Choroid plexus epithelial cell (primary cell): ENCODE measurements at places on chromosomes 3 and 15.

DNA sequence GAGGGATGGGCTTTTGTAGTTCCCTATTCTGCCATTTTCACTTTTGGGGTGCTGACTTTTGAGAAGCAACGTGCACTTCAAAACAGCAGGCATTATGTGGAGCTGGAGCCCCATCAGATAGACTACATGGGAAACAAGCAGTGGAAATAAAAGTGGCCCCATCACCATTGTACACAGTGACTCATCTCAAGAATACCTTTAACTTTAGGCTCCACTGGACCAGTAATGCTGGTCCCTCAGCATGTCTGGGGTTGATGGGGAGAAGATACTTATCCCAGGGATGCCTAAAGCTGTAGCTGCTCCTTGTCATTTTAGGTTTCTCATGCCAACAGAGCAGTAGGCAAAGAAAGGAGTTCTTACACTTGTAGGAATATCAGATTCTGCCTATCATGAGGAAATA lies 45.0 kb downstream of the LSM3 start:
- no peak for DNase-seq

- peak; percentile 48 for DNase-seq
Observed at GRCh38 chr3:44962621-44963393, 13.2 kb downstream of the ZDHHC3 start.

DNA sequence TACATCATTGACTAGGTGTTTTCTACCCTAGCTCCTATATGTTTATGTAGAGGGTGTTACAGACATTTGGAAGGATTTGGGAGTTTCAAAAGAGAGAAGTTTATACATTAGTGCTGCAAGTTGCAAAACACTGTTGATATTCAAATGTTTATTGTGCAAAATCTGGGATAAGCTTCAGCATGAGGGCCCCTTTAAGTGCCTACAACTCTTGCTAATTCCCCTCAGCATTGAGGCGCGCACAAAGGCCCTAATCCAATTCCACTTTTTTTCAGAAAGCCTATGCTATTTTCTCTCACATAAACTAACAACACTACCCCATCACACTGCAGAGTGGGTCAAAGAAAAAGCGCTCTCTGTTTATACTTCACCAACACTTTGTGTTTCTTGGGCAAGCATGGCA lies 208.0 kb downstream of the NR2F2 start:
- no peak for DNase-seq

DNA sequence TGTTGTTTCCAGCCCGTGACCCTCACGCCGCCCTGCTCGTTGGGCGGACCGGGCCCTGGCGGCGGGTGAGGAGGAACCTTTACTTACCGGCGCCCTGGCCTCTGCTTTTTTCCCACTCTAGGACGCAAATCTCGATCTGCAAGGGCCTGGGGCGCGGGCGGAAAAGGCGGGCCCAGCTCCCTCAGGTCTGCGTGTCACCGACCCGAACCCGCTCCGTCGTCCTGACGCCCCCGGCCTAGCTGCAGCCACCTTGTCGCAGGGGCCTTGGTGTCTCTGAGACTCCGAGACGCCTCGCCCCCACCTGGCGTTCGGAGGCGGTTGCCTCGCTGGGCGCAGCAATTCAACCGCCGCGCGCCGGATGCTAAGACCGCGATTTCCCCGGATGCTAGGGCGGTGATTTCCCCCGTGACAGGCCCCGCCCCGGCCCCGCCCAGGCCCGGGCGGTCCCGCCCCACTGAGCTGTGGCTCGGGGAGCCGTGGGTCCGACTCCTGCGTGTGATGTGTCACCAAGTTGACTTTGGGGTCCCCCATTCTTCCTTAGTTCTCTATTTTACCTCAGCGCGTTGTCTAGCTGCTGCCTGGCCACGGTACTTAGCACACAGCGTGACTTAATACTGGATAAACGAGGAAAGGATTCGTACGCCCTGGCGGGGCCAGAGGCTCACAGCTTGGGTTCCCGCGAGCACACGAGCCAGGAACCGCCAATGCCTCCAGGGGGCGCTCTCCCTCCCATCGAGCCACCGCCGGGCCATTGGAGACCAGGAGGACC lies at the start of gene RPL39L:
TSS of gene RPL39L (minus strand) at position 371 of the 769 bp plus-strand sequence. CDS start 18,196 bp downstream, outside the sequence.
- DNase-seq, result peak; percentile 88

DNA sequence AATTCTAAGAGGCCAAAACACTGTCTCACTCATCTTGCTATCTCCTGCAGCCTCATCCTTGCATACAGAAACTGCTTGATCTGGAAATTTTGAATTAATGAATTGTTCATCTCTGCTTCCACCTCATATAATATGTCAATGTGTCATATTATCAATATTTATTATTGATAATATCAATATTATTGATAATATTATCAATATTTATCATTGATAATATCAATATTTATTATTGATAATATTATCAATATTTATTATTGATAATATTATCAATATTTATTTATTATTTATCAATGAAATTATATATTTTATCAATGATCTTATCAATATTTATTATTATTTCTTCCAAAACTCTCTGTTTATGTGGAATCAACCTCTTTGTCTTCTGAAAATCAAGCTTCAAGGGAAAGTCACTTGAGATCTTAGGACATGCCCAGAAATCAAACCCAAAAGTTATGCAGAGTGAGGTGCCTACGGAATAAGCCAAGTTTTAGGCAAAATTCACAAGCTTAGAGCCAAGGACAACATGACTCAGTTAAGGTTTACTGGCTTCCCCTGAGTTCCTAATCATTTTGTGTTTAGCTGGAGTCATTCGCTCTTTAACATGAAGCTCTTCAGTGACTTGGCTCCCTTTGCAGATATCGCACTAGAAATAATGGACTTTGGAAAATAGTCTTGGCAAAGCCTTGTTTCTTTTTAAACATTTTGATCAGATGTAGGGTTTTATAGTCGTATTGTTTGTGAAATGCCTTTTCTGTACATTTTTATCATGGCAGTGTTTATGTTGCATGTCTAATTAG lies 297.1 kb upstream of the RARB start:
- no peak for DNase-seq

DNA sequence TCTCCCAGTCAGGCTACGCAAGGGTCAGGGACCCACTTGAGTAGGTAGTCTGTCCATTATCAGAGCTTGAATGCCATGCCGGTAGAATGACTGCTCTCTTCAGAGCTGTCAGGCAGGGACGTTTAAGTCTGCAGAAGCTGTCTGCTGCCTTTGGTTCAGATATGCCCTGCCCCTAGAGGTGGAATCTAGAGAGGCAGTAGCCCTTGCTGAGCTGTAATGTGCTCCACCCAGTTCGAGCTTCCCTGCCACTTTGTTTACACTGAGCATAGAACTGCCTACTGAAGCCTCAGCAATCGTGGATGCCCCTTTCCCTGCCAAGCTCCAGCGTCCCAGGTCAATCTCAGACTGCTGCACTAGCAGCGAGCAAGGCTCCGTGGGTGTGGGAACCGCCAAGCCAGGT lies 57.5 kb upstream of the SETMAR start:
- no peak for DNase-seq

GRCh38 chr3:113065336-113065735 lies 74.6 kb downstream of the GTPBP8 start:
- DNase-seq, result no peak

DNA sequence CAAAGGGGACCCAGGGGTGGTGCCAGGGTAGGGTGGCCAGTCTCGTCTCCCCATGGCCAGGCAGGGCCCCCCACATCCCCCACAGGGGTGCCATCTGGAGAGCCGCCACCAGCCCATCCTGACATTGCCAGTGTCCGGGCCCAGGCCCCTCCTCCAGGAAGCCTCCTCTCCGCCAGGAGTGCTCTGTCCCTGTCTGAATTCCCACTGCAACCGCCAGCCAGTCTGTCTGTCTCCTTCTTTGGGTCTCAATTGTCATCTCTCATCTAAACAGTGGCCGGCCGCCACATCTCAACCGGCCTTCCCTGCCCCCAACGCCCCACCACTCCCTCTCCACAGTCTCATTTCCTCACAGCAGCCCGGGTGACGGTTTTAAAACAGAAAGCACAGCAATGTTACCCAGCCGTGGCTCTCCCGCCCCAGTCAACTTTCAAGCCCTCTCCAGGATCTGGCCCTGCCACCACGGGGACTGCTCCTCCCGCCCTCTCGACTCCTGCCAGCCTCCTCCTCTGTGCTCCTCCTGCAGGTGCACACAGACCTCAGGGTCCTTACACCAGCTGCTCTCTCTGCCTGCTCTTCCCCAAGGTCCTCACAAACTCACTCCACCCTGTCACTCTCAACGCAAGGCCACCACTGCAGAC lies 57.0 kb downstream of the IQSEC1 start:
- DNase-seq, result no peak

- peak; percentile 79 for DNase-seq
Observed at GRCh38 chr3:127690823-127691452, 18.2 kb downstream of the ABTB1 start.

DNA sequence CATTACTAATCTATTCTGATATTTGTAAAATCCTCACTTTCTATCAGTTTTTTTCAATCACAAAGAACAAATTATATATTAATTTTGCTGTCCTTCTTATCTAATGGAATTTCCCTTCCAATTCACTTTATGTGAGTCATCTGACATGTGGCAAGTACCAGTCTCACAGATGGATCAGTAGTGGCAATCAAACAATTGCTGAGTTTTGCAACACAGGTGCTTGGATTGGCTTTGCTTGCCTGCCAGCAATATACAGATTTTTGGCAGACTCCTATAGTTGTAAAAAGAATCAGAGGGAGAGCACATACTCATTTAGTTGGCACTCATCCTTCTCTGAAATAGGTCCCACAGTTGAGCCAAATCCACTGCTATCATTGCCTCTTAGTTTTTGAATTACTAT lies 83.7 kb downstream of the BCHE start:
- peak; percentile 5 for DNase-seq

DNA sequence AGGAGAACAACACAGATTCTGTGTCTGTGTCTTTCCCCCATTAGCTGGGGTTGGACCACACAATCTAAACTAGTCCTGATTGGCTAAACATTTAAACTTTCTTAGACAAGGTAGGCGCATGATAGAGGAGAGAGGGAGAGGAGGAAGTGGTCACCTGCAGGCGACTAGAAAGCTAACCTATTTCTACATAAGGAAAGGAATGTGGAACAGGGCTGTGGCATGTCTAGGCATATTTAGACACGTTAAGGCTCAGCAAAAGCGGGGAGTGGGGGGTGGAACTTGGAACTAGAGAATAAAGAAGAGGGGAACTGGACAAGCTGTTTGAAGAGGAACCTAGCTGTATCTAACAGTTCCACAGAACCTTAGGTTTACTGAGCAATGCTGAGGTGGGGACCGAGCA lies 12.8 kb downstream of the LRRC28 start:
- DNase-seq, result no peak

GRCh38 chr3:161560008-161560637 lies 63.5 kb downstream of the OTOL1 start:
- DNase-seq, result peak; percentile 63

DNA sequence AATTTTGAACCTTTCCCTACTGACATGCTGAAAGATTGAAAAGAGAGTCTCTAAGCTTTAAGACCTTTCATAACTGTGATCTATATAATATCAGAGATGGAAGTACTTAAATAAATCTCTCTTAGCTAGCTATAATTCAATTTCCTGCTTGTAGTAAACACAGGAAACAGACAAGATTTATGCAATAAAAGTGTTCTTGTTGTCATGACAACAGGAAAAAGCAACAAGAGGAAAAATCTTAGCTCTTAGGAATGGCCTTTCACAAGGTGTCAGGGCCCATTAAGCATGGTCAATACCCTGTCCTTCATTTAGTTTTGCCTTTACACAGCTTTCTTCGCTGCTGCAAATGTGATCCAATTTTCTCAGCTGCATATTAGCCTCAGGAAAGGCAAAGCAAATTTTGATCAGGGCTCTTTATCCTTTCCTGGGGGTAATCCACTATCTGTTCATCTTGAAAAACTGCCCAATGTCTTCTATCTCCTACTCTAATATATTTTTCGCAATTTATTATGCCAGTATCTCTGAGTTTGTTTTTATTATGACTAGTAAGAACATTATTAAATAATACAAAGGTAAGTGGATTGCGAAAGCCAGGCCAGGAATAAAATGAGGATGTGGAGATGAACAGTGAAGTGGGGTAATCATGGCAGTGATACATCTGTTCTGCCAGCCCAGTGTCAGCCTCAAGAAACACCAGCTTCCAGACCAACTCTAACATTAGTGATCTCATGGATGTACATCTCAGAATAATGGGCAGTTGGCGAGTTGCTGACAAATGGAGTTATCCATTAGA lies 28.7 kb downstream of the SIDT1 start:
- peak; percentile 56 for DNase-seq

GRCh38 chr3:24562895-24563294 lies 68.2 kb upstream of the THRB start:
- peak; percentile 18 for DNase-seq

DNA sequence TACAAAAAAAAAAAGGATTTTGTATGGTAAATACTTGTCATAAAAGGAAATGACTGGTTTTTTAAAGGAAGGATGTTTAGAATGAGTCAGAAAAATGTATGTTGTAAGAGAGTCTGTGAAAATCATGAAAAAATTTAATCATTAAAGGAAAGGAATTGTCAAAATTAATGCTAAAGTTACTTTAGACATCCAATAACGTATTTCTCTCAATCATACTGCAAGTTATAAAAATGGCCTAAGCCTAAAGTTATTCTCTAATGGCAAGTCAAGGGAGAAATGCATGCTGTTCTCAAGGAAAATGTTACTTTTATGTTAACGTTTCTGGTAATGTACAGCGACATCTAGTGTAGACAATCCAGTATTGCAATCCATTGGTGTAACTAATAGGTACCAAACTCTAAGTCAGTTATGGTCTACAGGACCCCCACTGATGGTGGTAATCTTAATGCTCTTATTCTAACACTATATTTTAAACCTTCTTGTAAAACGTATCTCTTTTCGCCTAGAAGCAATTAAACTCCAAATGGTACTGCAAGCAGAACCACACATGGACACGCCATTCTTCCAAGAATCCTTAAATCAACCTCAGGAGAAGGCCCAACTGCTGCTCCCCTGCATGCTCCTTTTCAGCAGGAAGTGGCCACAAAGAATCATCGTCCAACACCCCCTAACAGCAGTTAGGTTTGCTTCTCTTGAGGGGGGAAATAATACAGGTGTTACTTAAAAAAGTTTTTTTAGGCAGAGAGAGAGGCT lies 35.2 kb downstream of the NCEH1 start:
- peak; percentile 73 for DNase-seq

DNA sequence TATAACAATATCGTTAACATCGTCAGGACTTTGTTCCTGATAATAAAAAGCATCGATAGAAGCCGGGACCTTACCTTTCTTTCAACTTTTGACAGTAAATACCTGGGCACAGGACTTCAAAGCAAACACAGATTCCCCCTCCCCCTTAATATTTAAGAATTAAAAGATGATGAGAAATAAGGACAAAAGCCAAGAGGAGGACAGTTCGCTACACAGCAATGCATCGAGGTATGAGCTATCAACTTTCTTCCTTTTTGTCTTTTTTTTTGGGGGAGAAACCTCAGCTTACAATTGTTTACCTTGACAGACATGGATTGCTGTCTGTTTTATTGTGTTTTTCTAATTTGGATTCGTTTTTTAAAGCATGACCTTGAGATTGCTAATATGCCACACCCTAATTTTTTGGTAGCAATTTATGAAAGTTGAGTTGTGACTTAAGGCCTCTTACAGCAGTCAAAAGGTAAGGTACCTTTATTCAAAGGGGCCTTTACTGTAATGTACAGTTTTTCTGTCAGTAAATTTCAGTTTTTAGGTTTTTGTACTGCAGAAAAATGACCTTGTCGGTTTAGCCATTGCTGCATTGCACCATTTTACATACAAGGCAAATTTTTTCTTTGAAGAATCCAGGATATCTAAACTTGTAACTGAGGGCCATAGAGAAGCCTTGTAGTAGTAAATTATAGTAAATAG lies 1.1 kb downstream of the CHD2 start:
- no peak for DNase-seq

- DNase-seq, result no peak
Observed at GRCh38 chr3:23654571-23654970, 151.2 kb upstream of the UBE2E1 start.
